Stimulated activated CD8-positive, alpha-beta memory T cell treated with anti-CD3 and anti-CD28 coated beads, Interleukin-7, amount 100 ng/mL, for 1 hour (primary cell): ENCODE measurements at places on chromosomes 12 and 14.

DNA sequence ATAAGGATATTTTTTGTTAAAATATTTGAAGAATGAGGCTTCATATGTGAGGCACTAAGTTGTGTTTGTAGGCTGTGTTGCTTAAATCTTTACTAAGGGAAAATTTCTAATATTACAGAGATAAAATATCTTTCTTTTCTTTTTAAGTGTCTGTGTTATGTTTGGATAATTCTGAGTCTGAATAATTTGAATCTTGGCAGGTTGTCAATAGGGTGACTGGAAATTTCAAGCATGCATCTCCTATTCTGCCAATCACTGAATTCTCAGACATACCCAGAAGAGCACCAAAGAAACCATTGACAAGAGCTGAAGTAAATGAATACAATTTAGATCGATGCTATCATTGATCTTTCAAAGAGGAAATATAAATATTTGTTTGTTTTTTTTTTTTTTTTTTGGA is 29.4 kb downstream of the TMPO start:
- DNase-seq: no peak

DNA sequence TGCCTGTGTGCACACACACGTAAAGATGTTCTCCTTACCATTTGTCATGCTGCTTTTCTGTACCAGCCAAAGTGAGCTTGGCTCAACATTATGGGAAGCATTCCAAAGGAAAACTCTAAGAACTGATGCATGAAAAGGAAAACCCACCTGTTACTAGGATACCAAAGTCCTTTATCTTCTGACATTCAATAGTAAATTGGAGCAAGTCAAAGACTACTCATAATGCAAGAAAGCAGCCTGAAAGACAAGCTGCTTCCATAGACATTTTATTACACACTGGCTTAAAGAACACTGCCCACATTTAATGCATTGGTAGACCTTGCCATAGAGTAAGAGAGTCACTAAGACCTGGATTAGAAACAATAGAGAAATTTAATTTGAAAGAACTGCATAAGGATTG is 159.0 kb downstream of the LRIG3 start:
- DNase-seq: no peak

DNA sequence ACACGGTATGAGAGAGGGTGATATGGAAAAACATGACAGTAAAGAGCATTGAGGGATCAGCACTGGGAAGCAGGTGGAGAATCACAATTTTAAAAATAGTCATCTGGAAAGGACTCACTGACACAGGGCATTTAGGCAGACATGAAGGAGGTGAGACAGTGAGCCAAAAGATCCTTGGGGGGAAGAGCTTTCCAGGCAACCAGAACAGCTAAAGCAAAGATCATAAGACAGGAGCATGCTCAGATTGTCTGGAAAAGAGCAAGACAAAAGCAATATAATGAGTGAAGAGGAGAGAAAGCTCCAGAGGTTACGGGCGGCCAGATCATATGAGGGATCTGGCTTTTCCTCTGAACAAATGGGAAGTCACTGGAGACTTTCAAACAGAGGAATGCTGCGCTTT is 63.9 kb downstream of the DENND5B start:
- DNase-seq: no peak

- DNase-seq: no peak
These were observed 33.9 kb downstream of the MIA2 start for GRCh38 chr14:39267608-39268005.

DNA sequence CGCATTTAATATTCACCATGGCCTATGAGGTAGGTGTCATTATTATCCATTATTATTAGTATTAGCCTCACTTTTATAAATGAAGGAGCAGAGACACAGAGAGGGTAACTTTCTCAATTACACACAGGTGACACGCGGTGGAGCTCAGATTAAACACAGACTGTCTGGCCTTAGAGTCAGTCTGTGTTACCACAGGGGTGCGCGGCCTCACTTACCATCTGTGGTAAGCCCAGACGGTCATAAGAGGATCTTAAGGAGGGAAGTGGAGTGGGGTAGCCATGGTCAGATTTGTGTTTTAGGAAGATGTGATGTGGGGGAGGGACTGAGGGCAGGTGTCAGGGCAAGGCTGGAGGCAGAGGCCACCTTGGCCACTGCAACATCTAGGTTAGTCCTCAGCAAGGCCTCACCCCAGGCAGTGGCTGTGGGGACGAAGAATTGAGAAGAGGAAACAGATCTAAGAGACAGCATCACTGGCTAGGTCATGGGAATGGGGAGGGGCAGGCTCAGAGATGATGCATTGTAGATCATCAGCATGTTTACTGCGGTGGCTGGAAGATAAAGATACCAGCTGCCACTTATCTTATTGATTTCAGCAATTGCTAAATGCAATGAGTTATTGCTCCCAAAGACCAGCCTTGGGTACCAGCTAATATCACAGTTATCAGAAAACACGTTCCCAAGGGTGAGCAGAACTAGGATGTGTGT is 67.1 kb downstream of the SERPINA3 start:
- no peak for DNase-seq

- no peak for DNase-seq
These were observed 8.4 kb downstream of the TWF1 start for GRCh38 chr12:43797561-43798217.

DNA sequence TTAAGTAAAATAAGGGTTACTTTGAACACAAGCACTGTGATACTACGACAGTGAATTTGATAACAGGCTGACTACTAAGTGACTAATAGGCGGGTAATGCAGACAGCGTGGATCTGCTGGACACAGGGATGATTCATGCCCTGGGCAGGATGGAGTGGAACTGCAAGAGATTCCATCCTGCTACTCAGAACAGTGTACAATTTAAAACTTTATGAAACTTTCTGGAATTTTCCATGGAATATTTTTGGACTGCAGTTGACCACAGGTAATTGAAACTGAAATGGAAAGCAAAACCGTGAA is 46.0 kb downstream of the YEATS4 start:
- DNase-seq: no peak

- DNase-seq: no peak
These were observed 374.1 kb downstream of the ADGRD1 start for GRCh38 chr12:131327521-131328488.
